ENCODE measurements at places on chromosomes 5 and 9.
A peak's percentile ranks its signal among the peaks of the same experiment; 100 is the strongest.

GRCh38 chr5:33526755-33527154 is 86.0 kb downstream of the TARS1 start:
- no peak for DNase-seq

GRCh38 chr5:165119175-165119574 is 1613.8 kb downstream of the MAT2B start:
- no peak for DNase-seq

GRCh38 chr5:125199968-125200865 is 453.8 kb upstream of the ZNF608 start:
- DNase-seq, result no peak

DNA sequence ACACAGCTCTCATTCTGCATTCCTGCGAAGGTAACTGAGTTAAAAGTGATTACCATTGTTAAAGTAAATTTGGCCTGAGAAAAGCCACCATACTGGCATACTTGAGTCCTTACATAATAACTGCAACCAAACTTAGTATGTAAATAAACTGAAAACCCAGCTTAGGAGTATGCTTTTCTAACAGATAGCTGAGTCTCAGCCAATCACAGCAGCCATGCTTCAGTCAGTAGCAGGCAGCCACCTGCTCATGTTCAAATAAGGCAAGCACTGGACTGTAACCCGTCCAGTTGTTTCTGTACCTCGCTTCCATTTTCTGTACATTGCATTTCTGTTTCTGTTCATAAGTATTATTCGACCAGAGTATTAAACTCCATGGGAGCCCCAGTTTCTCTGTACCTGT is 58.6 kb downstream of the GCNT4 start:
- DNase-seq, result no peak

DNA sequence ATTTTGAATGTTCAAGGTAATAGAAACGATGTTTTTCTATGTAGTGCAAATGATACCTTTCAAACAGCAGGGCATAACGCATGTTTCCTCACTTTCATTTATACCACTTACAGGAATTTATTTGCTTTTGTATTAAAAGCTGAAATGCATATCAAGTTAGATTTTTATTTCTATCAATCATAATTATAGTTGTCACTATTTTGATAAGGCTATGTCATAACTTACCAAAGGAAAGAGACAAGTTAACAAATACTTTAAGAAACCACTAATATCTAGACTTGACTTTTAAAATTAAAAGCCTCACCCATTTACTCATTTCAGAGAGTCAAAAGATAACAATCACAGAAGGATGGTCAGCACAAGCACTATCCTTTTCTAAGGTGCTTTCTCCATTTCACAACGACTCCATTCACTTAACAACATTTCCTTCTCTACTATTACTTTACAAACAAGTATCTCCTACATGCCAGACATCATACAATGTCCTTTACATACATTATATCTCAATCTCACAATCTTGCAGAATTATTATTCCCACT is 12.6 kb downstream of the ERP44 start:
- no peak for DNase-seq

- no peak for DNase-seq
Measured at GRCh38 chr9:100222674-100223073, 123.6 kb downstream of the INVS start.

- no peak for DNase-seq
Measured at GRCh38 chr5:113219695-113220094, 215.1 kb downstream of the TSSK1B start.

DNA sequence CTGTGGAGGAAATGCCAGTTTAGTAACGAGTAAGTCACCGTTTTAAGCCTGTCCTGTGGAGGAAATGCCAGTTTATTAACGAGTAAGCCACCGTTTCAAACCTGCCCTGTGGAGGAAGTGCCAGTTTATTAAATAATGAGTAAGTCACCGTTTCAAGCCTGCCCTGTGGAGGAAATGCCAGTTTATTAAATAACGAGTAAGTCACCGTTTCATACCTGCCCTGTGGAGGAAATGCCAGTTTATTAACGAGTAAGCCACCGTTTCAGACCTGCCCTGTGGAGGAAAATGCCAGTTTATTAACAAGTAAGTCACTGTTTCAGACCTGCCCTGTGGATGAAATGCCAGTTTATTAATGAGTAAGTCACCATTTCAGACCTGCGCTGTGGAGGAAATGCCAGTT is 18.9 kb upstream of the PDCD6 start:
- DNase-seq, result no peak

- no peak for DNase-seq
Measured at GRCh38 chr5:67092535-67092934, 104.1 kb downstream of the CD180 start.

GRCh38 chr9:21875893-21876292 is 73.5 kb downstream of the MTAP start:
- DNase-seq, result no peak

DNA sequence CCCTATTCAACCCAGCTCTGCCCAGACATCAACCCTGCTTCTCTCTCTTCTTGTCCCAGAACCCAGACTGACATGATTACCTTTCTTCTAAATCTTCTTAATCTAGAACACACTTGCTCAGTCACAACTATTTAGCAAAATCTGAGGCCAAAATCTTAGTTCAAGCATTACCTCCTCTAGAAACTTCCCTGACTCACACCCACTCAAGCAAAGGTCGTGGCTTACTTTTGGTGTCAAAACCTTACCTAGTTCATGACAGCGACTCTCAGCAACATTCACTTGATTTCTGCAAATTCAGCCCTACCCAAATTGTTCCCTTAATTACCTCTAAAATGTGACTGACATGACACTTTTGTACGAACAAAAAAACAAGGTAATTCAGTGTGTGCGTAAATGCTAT is 130.2 kb downstream of the TLE1 start:
- no peak for DNase-seq

DNA sequence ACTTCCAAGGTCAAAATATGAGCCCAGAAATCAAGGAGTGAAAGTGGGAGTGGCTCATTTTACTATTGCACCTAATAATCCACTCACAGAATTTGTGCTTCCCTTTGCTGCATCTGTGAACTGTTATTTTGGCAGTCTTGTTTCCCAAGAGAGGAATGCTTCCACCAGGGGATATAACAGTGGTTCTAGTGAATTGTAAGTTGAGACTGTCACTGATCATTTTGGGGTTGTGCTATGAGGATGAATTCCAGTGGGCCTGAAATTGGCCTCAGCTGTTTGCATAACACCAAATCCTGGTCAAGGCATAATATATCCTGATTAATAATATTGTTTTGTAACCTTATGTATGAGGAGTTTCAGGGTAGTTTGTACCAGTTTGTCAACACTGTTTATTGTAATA is 14.4 kb downstream of the FAM200C start:
- no peak for DNase-seq

GRCh38 chr5:9878206-9878605 is 248.1 kb upstream of the TAS2R1 start:
- DNase-seq, result no peak

DNA sequence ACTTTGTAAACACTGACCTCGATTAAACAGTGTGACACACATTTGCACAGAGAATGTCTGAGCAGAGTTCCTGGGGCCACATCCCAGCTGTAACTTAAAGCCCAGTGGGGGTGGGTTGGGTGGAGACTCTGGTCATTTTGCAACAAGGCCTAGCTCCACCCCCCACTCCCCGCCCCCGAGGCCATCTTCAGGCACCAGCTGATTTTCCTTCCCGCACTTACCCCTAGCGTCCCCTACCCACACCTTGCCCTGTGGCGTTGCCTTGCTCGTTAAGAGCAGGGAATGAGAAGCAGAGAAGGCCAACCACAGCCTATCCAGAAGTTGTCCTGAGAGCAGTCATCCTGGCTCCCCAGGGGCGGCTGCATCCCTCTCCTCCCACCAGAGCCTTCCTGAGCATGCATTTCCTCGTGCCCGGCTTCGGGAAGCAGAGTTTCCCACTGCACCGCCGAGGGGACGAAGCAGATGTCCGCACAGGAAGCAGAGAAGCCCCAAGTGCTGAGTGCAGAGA is 101.7 kb upstream of the SARDH start:
- DNase-seq, result no peak

- no peak for DNase-seq
Measured at GRCh38 chr5:94040591-94041148, 299.3 kb upstream of the POU5F2 start.

GRCh38 chr9:90981726-90982125 is 180.1 kb downstream of the SYK start:
- DNase-seq, result no peak

- no peak for DNase-seq
Measured at GRCh38 chr9:107727086-107727780, 237.7 kb upstream of the KLF4 start.

- no peak for DNase-seq
Measured at GRCh38 chr9:21154018-21154608, 12.3 kb downstream of the IFNA21 start.

DNA sequence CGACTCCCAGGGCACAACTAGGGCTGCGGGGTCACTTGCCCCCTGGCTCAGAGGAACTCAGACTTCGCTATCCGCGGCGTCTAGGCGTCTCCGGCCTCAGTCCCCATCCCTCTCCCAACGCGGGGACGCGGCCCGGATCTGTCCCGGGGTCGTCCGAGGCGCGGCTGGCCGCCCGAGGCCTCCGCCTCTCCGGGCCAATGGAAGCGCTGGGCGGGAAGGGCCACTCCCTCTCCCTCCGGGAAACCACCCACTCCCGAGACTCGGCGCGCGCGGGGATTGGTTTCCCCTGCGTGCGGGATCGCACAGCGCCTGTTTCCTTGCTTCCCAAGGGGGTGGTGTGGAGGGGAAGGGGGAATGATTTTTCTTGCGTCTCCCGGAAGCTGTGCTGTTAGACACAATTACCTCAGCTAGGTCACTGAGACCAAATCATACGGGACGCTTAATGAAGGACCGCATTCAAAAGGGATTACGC is 38.3 kb downstream of the NR2F1 start:
- DNase-seq, result no peak

DNA sequence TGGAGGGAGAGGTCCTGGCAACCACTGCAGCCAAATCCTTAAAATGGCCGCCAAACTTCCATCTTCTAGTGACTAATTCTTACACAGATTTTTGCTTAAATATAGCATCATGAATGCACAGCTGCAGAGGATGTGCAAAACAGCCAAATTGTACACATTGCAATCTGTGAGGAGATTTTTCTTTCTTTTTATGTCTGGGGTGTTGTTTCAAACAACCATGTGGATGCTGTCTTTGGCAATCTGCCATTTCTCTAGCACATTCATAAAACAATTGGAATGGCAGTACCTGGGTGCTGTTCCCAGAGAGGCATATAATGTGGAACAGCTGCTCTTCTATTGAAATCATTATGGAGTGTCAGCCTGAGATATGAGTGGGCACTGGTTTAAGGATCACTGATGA is 1082.9 kb upstream of the SEMA6A start:
- DNase-seq, result no peak

DNA sequence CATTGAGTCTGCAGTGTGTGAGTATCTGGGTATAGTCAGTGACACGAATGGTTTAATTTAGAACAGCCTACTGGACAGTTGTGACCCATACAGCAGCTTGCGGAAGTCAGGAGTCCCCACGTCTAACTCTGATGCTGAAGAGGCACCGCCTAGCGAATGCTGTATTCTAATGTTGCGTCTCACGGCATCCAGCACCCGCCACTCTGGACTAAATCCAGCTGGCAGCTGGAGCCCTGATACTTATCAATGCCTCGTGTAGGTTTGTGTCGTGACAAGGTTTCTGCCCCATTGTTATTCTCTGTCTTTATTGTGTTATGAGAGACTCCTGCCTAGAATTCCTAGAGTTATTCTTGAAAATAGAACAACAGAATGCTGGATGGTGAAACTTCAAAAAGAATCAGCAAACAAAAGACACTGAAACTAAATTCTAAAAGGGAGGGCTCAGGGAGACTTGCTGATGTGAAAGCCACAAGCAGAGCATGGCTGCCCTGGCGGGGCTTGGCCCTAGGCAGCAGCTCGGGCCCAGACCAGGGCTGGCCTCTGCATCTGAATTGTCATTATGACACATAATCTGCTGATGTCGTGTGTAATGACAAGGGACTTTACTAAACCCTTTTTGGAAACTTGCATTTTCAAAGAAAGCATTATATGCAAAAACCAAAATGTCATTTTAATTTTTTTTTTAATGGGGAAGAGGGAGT is 123.5 kb upstream of the ICE1 start:
- DNase-seq, result no peak

GRCh38 chr5:67435032-67435431 is 238.4 kb upstream of the CD180 start:
- no peak for DNase-seq

DNA sequence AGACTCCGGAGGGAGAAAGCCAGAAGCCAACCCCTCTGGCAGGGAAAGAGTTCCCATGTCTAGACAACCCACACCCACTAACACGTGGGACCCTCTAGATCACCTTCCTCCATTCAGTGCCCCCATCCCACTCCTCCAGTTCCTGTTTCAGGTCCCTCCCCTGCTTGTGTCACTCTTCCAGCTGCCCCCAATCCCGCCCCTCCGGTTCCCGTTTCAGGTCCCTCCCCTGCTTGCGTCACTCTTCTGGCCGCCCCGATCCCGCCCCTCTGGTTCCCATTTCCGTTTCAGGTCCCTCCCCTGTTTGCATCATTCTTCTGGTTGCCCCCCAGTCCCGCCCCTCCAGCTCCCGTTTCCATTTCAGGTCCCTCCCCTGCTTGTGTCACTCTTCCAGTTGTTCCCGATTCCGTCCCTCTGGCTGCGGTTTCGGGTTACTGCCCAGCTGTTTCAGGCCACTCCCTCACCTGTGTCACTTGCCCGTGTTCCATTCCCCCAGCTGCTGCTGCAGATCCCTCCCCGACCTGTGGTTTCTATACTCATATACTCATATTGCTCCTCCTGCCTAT is 64.8 kb upstream of the RANBP6 start:
- peak; percentile 89 for DNase-seq

GRCh38 chr9:35728041-35728971 is 3.7 kb downstream of the TLN1 start:
- no peak for DNase-seq

GRCh38 chr5:179805529-179806249 is 977 bp downstream of the MGAT4B start:
- no peak for DNase-seq

DNA sequence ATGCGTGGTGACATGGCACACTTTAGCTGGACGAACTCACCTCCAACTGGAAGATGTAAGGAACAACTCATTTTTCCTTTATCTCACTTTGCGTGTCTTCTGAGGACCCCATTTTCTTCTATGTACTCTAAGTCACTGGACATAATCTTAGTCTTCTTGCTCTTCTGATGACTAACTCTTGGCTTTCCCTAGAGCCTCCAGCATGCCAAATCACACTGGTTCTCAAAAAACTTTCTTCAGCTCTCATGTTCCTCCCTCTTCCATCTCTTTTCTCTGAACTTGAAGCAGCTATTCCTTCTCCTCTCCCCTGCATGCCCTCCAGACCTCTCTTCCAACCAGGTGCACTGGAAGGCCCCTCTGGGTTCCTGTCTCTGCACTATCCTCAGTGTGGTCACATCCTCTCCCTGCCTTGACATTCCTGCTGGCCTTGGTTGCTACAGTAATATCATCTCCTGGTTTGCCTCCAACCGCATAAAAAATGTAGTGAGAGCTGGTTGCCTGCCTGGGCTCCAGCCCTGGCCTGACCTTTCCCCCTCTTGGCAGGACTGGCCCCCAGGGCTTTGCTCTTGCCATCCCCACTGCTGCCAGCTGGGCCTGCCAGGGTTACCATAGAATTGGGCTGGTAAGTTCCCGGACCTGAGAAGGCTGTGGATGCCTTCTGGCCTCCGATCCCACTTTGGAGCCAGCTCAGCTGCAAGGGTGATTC is 44.8 kb upstream of the BNC2 start:
- no peak for DNase-seq

GRCh38 chr5:180723936-180724335 is 15.9 kb downstream of the OR2Y1 start:
- no peak for DNase-seq
